Endothelial cell (in vitro differentiated cells): ENCODE measurements at places on chromosomes 16 and 17.

GRCh38 chr16:10635365-10636021, 55.1 kb upstream of the EMP2 start:
- no peaks in the 10 kb centered on the region for H3K36me3 ChIP-seq
- H3K27me3 ChIP-seq = no peaks in the 10 kb centered on the region
- no peak overlapping the region for H3K27ac ChIP-seq
- H3K4me1 ChIP-seq = no peaks in the 10 kb centered on the region
- H3K4me3 ChIP-seq = no peak overlapping the region
- no peak for DNase-seq

- H3K36me3 ChIP-seq = no peaks in the 10 kb centered on the region
- H3K4me1 ChIP-seq = no peaks in the 10 kb centered on the region
- no peak overlapping the region for H3K4me3 ChIP-seq
- no peak overlapping the region for H3K27ac ChIP-seq
- H3K27me3 ChIP-seq = peaks cover 3% of the 10 kb centered on the region
- DNase-seq = peak; percentile 74
These were observed 124.2 kb downstream of the TMEM132E start for GRCh38 chr17:34703533-34703932.

DNA sequence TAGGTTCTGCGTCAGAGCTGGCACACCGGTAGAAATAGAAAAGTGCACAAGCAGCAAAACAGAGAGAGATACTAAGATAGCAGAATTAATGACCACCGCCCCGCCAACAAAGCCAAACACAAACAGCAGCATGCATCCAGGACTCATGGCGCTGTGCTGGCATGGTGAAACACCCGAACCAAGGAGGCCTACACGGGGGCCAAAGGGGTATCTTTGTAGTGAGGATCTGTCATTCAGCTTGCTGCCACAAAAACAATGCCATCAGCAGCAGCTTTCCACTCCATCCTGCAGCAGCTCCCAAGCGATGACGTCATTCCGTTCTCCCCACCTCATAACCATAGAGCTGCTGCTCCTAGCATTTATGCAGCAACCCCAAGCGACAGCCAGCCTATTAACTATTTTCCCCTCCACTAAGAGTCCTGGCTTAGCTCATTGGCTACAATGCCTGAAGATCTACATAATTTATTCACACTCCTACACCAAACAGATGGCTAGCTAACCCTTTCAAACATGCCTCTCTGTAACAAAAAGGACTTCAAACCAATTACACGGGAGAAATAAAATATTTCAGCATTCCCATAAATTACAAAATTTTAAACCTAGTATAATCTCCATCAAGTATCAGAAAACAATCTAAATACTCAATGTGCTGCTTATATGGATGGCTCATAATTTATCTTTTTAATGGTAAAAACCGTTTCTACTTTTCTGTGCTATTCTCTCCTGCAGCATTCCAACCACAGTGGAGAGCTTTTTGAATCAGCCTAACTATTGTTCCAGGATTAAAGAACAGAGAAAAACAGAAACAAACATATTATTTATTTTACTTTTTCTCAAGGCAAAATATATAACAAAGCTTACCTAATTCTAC, 73.9 kb downstream of the SPAG9 start:
- H3K4me3 ChIP-seq = no peak overlapping the region
- peak; percentile 60 for DNase-seq
- no peak overlapping the region for H3K27ac ChIP-seq
- no peaks in the 10 kb centered on the region for H3K36me3 ChIP-seq
- H3K4me1 ChIP-seq = peaks cover 16% of the 10 kb centered on the region
- H3K27me3 ChIP-seq = no peaks in the 10 kb centered on the region

DNA sequence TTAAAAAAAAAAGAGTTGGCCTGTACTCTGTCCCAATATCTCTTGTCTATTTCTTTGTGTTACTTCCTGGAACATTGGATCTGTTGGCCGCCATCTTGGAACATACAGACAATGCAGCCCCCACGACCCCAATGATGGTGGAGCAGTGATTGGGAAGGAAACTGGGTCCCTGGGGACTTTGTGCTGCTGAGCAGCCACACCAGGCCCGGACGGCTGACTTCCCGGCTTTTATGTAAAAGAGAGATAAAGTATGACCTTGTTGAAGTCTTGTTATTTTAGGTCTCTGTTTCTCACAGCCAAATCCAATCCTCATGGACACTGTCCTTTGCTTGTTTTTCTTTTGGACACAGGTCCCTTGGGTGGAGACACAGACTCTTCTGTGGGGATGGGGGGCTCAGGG, 204.5 kb downstream of the SALL1 start:
- no peaks in the 10 kb centered on the region for H3K27me3 ChIP-seq
- no peak for DNase-seq
- H3K27ac ChIP-seq = no peak overlapping the region
- no peak overlapping the region for H3K4me3 ChIP-seq

DNA sequence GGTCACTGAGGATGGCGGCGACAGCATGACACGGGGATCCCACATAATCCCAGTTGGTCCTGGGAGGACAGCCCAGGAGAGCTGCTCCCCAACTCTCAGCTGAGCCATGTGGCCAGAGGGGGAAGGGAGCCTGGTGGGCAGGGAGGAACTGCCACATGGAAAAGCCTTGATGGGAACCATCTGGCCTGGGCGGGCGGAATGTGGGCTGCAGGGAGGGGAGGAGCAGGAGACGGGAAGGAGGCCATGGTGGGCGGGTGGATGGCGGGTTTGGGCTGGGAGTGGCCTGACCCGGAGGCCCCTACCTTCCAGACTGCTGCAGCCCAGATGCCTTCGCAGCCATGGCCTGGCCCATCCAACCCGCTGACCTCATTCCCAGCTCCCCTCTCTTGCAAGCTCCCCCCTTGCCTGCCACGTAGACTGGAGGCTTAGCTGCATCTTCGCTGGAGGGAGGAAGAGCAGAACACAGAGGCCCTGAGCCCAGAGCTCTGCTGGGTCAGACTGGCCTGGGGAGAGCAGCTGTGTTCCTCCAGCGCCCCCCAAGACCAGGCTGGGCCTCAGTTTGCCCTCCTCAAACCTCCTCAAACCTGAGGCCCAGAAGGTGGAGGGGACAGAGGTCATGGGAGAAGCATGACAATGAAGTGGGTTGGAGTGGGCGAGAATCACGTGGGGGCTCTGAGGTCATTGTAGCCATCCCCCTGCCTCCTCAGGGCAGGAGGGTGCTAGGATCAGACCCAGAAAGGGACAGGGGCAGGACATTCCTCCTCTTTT, 8.2 kb upstream of the COL1A1 start:
- DNase-seq = peak; percentile 47
- H3K27me3 ChIP-seq = peaks cover 16% of the 10 kb centered on the region
- H3K27ac ChIP-seq = no peak overlapping the region
- H3K36me3 ChIP-seq = no peaks in the 10 kb centered on the region
- H3K4me3 ChIP-seq = no peak overlapping the region
